CD8-positive, alpha-beta memory T cell (primary cell): ENCODE measurements at places on chromosomes 2 and 18.
A peak's percentile ranks its signal among the peaks of the same experiment; 100 is the strongest.

GRCh38 chr2:204576362-204576979 lies 31.2 kb downstream of the PARD3B start:
- no peaks in the 10 kb centered on the region for H3K36me3 ChIP-seq
- no peak for DNase-seq
- no peaks in the 10 kb centered on the region for H3K27me3 ChIP-seq
- no peak overlapping the region for H3K27ac ChIP-seq
- no peak overlapping the region for H3K4me3 ChIP-seq
- H3K4me1 ChIP-seq, result no peaks in the 10 kb centered on the region

DNA sequence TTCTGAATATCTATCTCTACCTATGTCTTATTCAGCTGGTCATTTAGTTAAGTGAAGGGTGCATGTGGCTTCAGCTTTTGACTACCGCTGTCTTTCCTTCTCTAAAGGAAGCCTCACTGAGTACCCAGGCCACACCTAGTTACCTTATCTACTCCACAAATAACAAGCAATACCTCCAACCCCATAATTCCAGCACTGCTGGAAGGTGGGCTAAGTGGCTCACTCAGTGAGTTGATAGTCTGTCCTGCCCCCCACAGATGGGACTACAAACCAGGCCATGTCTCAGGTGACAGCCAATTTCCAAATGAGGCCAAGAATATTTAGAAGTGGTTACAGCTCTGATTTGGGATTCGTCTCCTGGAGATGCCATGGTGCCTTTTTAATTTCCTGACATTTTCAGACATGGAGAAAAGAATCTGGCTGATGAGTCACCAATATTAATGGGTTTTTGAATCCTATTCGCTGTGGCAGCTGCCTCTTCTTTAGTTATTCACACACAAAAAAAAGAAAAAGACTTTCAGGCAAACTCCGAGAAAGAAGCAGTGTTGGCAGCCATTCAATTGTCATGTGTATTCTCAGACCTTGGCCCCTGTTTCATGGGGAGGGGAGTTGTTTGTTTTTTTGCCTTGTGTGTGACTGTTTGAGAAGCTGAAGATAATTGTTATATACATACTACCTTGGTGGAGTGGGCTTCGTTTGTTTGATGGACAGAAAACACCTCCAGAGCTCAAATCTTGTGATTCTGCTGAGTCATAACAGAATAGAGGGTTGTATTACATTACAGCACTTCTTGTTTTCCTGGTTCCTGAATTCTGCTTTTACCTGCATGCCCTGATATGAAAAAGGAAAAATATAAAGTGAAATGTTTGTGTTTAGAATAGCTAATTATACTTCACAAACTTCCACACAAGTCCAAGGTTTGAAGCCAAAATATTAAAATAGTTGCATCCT lies 64.2 kb downstream of the SCG2 start:
- H3K36me3 ChIP-seq, result no peaks in the 10 kb centered on the region
- no peak overlapping the region for H3K4me3 ChIP-seq
- H3K4me1 ChIP-seq, result no peaks in the 10 kb centered on the region
- no peaks in the 10 kb centered on the region for H3K27me3 ChIP-seq
- no peak overlapping the region for H3K27ac ChIP-seq
- DNase-seq, result no peak

GRCh38 chr2:60490441-60490840 lies 63.0 kb downstream of the BCL11A start:
- no peak overlapping the region for H3K27ac ChIP-seq
- no peaks in the 10 kb centered on the region for H3K36me3 ChIP-seq
- no peaks in the 10 kb centered on the region for H3K4me1 ChIP-seq
- H3K27me3 ChIP-seq, result no peaks in the 10 kb centered on the region
- no peak overlapping the region for H3K4me3 ChIP-seq

- H3K27me3 ChIP-seq, result peaks cover 6% of the 10 kb centered on the region
- H3K4me3 ChIP-seq, result no peak overlapping the region
Observed at GRCh38 chr2:231919341-231920035, 6.7 kb downstream of the NPPC start.

- no peaks in the 10 kb centered on the region for H3K4me1 ChIP-seq
- DNase-seq, result no peak
- no peaks in the 10 kb centered on the region for H3K27me3 ChIP-seq
- H3K4me3 ChIP-seq, result no peak overlapping the region
Observed at GRCh38 chr2:72738096-72738495, 87.7 kb downstream of the EXOC6B start.

GRCh38 chr2:42342795-42343241 lies 18.2 kb downstream of the COX7A2L start:
- H3K27ac ChIP-seq, result no peak overlapping the region
- no peak for DNase-seq
- H3K4me3 ChIP-seq, result no peak overlapping the region
- no peaks in the 10 kb centered on the region for H3K4me1 ChIP-seq

DNA sequence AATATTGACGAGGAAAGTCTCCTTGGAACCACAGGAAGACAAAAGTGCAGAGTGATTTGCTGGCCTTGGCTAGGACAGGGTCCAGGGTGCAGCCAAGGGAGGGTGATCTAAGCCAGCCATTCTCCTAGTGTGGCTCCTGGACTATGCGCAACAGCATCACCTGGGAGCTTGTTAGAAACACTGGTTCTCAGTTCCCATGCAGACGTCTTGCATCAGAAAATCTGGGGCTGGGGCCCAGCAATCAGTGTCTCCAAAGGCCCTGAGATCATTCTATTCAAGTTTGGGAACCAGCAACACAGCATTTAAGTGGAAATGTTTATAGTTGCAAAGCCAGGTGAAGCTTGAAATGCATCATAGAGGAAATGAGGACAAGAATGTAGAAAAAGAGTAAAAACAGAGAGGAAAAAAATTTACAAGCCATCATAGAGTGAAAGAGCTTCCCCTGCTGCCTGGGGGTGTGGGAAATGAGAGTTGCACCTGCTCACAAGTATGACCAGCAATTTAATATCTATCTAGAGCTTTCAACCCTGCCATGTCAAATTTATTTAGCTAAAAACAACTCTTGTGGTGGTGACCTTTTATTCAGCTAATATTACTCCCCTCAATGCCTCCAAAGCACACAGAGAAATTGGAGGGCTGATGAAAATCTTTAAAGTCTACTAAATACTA lies 54.4 kb upstream of the SEC11C start:
- no peak for DNase-seq
- no peaks in the 10 kb centered on the region for H3K36me3 ChIP-seq
- no peak overlapping the region for H3K27ac ChIP-seq
- no peaks in the 10 kb centered on the region for H3K4me1 ChIP-seq
- no peak overlapping the region for H3K4me3 ChIP-seq
- peaks cover 4% of the 10 kb centered on the region for H3K27me3 ChIP-seq

DNA sequence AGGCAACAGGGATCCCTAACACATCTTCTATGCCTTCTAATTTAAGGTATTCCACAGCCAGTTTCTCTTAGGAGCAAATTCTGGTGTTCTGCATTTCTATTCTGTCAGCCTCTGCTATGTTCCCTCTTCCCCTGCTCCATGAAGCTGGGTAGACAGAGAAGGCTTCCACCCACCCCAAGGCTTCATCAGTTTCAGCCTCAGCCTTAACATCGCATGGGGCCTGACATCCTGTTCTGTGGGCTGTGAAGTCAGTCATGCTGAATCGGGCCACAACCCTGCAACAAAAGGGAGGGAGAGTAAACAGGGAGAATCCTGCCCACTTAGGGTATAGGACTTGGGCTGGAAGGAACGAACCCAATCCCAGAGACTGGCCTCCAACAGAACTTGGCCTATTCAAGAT lies 70.6 kb upstream of the PPM1B start:
- H3K36me3 ChIP-seq, result no peaks in the 10 kb centered on the region
- no peak overlapping the region for H3K4me3 ChIP-seq
- H3K4me1 ChIP-seq, result no peaks in the 10 kb centered on the region
- no peak overlapping the region for H3K27ac ChIP-seq

DNA sequence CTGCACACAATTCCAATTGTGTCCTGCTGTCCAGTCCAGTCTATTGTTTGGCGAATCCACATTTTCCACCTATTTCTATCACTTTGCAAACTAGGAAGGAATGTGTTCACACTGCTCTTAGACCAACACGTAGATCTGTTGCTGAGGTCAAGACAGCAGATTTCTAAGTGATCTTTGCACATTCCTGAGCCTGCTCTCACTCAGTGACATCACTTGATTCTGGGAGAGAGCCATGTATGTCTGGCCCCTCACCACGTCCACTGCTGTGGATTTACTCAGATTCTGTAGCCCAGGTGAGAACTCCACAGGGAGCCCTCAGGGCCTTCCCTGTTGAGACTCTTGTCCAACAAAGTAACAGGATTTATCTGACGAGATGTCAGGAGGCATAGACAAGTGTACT lies 317.2 kb downstream of the TSN start:
- H3K36me3 ChIP-seq, result no peaks in the 10 kb centered on the region
- no peak for DNase-seq
- no peak overlapping the region for H3K4me3 ChIP-seq
- H3K4me1 ChIP-seq, result no peaks in the 10 kb centered on the region
- no peaks in the 10 kb centered on the region for H3K27me3 ChIP-seq

DNA sequence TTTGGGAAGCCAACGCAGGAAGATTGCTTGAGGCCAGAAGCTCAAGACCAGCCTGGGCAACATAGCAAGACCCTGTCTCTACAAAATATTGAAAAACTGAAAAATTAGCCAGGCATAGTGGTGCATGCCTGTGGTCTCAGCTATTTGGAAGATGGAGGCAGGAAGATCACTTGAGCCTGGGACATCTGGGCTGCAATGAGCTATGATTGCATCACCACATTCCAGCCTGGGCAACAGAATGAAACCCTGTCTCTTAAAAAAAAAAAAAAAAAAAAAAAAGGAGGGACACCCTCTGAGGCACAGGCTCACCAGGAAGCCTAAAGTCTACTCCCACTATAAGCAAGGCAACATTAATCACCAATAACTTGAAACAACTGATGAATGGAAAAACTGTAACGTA lies 151.1 kb downstream of the CCDC148 start:
- no peaks in the 10 kb centered on the region for H3K27me3 ChIP-seq
- no peak overlapping the region for H3K27ac ChIP-seq
- no peaks in the 10 kb centered on the region for H3K36me3 ChIP-seq
- H3K4me1 ChIP-seq, result no peaks in the 10 kb centered on the region
- DNase-seq, result no peak
- no peak overlapping the region for H3K4me3 ChIP-seq

DNA sequence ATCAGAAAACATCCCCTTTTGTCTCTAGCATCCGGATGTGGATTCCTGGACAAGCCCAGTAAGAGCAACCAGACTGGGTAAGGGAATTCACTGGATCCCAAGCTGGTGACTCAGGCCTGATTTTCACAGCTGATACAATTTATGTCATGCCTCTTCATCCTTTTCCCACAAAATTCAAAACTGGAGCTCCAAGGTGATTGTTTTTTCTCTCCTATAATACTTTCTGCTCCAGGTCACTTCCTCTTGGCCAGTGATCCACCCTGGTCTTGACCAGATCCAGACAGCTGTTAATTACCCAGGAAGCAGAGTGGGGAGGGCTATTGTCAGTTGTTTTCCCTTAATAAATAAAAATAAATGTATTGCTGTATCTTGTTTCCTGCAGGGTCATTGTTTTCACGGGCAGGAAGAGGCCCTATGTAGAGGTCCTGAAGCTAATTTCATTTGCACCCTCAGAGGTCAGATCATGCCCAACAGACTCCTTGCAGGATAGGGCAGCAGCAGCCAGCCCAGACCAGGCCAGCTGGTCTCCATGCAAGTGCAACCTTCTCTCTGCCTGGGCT lies 57.6 kb downstream of the EVA1A start:
- H3K27me3 ChIP-seq, result no peaks in the 10 kb centered on the region
- H3K27ac ChIP-seq, result no peak overlapping the region
- no peak for DNase-seq

DNA sequence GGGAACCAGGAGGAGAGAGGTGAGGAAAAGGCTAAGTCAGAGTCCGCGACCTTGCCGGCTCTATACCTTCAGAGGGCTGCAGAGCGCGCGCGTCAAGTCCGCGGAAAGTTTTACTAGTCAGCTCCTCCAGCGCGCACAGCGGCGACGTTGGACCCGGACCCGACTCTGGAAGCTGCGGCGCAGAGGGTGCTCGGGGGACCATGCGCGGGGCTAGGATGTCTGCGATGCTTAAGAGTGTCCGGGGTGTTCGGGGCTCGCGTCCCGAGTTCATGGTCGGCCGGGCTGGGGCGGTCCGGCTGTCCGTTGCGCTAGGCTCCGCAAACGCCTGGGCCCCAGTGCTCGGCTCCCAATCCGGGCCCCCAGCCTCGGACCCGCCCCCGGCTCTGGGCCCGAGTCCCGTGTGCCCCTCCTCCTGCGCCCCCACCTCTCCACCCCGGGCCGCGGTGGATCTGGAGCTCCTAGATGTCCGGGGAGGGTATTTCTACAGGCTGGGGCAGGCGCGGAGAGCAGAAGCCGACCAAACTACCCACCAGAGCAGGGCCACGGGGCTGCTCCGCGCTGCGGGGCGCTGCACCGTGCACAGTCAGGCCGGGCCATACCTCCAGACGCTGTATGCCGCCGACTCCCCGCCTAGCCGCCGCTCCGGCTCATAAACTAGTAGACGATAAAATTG lies at the start of gene LBX2:
LBX2 (minus strand) TSS at position 337 of the 673 bp plus-strand sequence; CDS start at position 271, 66 bp downstream.
- H3K36me3 ChIP-seq, result no peaks in the 10 kb centered on the region
- H3K27ac ChIP-seq, result no peak within 1 kb of the TSS
- peaks cover 33% of the 10 kb centered on the region for H3K4me1 ChIP-seq
- peaks cover 20% of the 10 kb centered on the region for H3K27me3 ChIP-seq
- DNase-seq, result no peak
- H3K4me3 ChIP-seq, result peak within 1 kb of the TSS; percentile 58
